ENCODE measurements at places on chromosomes 1 and 21. TPM values are rescaled to one million over a fixed set of nuclear protein-coding genes. Genes with fewer than 3 reads are reported as not detected.

The FAM167B gene
- polyA plus RNA-seq, result 1.8 TPM

GRCh38 chr1:15283526-15283925 lies 36.5 kb downstream of the FHAD1 start:
- DNase-seq, result no peak

DNA sequence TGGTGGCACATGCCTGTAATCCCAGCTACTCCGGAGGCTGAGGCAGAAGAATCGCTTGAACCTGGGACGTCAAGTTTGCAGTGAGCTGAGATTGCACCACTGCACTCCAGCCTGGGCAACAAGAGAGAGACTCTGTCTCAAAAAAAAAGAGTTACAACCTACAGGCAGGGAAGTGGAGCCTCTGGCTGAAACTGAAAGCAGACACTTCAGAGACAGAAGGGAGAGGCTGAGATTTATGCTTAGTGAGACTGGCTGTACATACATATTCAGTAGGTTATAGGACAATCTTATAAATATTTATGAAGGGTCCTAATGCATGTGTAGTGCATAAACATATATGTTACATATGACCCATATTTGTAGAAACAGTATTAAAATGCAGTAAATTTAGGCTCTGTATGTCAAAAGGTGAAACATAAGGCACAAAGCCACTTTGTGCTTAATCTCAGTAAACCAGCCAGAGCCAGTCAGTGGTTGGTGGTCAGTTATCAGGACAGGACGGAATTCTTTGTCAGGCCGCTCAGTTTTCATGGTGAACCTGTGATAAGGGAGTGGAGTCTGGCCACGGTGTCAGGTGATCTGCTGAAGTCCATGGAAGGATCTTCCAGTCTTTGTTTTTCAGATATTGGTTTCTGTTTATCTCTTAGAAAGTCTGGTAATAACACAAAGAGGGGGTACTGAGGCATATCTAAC lies 13.7 kb downstream of the RHEX start:
- peak; percentile 72 for DNase-seq

The GBP2 gene
- 8.2 TPM for polyA plus RNA-seq

DNA sequence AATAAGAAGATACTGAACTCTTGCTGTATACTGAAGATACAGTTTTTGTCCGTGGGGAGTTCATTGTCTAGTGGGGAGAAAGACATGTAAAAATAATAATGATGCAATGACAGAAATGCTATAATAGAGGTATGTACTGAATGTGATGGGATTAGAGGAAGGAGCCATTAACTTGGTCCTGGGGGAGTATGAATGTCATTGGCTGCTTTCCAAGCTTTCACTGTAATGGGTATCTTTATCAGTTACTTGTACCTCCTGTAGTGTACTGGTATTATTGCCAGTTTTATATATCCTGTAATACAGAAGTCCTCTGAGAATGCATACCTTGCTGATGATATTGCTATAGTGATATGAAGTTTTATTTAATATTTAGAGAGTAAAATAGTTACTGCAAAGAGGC lies 7.4 kb downstream of the BTBD8 start:
- DNase-seq, result no peak
